ENCODE measurements at places on chromosomes 5 and 9. TPM values are rescaled to one million over a fixed set of nuclear protein-coding genes. Genes with fewer than 3 reads are reported as not detected.

- DNase-seq = no peak
Observed at GRCh38 chr5:152723482-152723881, 318.4 kb upstream of the NMUR2 start.

DNA sequence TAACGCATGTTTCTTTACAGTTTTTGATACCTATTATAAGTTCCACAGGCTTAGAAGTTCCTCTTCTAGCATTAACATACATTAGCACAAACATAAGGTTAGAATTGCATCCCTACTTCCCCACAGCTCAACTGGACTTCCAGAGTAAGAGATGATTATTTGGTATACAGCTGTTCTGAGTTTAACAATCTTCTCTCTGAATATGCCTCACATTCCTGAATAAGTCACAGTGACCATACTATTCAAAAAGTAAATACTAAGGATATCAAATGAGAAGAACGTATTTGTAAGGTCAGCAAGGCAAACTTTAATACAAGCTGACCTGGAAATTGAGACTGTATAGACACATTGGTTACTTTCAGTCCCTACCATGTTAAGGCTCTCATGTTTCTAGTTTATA is 21.3 kb downstream of the NR6A1 start:
- no peak for DNase-seq

- no peak for DNase-seq
Observed at GRCh38 chr5:108143581-108143980, 238.3 kb downstream of the FBXL17 start.

- DNase-seq = no peak
Observed at GRCh38 chr9:127912882-127913281, 4.0 kb downstream of the ST6GALNAC4 start.

- DNase-seq = peak; percentile 47
Observed at GRCh38 chr5:97534166-97534565, 351.1 kb upstream of the RIOK2 start.

DNA sequence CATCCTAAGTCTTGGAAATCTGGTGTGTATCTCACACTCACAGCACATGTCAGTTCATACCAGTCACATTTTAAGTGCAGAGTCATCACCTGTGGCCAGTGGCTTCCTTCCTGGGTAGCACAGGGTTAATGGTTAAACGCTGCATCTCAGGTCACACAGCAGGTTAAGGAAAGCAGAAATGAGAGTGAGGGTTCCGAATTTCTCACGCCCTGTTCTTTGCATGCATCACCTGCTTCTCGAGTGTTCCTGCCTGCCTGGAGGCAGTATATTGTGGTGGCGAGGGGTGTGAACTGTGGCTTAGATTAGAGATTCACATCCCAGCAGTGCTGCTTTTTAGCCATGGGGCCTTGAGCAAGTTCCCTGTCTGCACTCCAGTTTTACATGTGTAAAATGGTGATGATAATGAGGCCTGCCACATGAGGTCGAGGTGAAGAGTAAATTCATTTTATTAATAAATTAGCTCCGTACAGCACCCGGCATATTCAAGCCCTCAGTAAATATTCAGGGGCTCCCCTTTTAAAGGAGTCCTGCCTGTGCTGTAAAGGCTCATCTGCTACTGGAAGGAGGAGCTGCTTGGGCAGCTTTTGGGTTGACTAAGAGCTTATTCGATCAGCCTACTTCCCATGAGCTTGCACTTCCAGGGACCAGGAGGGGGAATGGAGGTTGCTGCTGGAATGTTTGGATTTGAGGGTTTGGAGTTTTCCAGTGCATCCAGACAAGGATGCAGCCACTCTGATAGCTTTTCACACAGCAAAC is 61.1 kb upstream of the SAP30L start:
- DNase-seq = no peak

DNA sequence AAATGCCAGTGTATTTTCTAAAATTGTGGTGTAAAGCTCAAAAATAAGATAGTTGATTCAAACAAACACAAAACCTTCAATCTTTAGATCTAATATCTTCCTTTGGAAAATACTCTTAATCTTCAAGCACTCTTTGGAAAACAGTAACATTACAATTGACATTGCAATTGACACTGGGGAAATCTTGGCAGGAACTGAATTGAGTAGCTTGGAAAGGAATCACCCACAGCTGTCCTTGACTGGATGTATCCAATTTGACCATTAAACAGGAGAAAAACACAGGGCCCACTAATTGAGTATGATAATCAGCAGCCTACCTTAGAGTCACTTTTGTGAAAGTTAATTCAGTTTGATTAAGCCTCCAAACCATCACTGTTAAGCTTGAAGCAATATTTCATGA is 776.7 kb downstream of the DTWD2 start:
- no peak for DNase-seq

DNA sequence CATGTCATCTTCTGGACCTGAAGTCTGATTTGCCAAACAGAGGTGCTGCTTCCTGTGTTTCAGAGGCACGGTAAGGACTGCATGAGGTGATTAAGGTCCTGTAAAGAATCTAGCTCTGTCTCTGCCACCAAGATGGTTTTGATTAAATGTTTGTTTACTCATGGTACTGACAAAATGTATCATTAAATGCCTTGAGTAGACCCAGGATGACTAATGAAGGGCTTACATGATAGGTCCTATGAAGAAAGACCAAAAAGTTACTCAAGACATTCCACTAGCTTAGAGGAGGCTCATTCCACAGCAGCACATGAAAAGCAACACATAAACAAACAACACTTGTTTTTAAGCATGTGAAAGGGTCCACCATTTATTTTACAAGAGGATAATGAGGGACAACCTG is 100.9 kb downstream of the BOD1 start:
- no peak for DNase-seq

GRCh38 chr5:125408448-125409233 is 662.2 kb upstream of the ZNF608 start:
- no peak for DNase-seq

The C9orf43 gene
- 0.96 TPM for total RNA-seq

The LECT2 gene
- 6.5 TPM for total RNA-seq

The GPX3 gene
- total RNA-seq = 199 TPM

The MARCOL gene
- total RNA-seq = not detected

The BAAT gene
- 459 TPM for total RNA-seq

All from left lobe of liver (tissue), 2 donors.